ENCODE measurements at places on chromosomes 16 and 17.

GRCh38 chr16:23244122-23244521 lies 58.0 kb upstream of the SCNN1B start:
- DNase-seq, result no peak

GRCh38 chr17:17351901-17352781 lies 49.0 kb downstream of the NT5M start:
- peak; percentile 27 for DNase-seq

DNA sequence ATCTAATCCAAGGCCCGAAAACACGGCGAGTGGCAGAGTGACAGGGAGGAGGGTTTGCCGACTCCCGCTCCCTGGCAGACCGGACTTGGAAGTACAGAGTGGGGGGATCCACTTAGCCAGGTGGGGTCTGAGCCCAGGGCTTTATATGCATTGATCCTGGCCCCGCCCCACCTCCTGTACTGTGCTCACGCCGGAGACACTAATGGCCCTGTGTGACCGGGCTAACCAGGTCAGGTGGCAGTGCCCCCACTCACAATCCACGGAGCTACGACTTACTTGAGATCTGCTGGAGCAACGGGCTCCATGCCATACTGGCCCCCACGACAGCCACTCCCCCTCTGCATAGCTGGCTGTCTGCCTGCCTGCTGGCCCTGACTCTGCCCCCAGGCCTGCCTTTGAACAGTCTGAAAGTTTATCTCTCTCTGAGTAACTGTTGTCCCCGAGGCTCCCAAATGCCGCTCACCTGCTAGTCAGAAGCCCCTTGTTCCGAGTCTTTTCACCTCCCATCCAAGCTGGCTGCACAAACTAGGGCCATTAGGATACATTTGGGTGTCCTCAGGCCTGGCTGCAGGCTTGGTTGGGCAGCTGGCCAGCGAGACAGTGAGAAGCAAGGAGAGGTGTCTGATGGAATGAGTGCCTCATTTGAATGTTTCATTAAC lies 28.0 kb downstream of the CACNA1G start:
- DNase-seq, result no peak

DNA sequence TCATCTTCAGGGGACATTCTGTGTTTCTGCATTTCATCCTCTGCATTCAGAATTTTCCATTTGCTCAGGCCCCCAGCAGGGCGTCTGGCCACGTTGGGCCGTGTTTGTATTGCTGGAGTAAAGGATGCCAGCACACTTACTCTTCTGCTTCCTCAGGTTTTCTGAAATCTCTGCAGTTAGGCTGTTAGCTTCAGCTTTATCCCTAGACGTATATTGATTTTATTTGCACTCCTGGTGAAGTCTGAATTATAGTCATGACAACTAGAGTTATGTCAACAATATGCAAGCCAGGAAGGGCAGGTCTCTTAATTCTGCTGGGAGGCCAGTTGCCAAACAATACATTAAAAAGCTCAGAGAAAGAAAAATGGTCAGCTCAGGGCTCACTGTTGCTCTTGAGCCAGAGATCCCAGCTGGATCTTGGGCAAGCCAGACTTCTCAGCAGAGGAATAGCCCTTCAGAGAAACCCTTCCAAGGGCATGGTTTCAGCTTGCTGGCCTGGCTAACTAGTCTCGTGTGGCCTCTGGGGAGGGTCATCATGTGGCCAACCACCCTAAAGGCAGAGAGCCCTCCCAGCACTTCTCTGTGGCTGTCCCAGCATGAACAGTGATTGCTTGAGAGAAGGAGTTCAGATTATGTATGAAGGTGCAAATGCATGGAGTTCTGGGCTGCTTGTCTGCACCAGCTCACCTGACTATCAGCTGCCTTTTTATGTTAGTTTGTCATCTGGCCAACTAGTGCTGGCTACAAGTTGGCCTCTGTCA lies 110.2 kb upstream of the CACNG5 start:
- no peak for DNase-seq

- no peak for DNase-seq
These were observed 23.1 kb downstream of the ABCA3 start for GRCh38 chr16:2317231-2318020.

DNA sequence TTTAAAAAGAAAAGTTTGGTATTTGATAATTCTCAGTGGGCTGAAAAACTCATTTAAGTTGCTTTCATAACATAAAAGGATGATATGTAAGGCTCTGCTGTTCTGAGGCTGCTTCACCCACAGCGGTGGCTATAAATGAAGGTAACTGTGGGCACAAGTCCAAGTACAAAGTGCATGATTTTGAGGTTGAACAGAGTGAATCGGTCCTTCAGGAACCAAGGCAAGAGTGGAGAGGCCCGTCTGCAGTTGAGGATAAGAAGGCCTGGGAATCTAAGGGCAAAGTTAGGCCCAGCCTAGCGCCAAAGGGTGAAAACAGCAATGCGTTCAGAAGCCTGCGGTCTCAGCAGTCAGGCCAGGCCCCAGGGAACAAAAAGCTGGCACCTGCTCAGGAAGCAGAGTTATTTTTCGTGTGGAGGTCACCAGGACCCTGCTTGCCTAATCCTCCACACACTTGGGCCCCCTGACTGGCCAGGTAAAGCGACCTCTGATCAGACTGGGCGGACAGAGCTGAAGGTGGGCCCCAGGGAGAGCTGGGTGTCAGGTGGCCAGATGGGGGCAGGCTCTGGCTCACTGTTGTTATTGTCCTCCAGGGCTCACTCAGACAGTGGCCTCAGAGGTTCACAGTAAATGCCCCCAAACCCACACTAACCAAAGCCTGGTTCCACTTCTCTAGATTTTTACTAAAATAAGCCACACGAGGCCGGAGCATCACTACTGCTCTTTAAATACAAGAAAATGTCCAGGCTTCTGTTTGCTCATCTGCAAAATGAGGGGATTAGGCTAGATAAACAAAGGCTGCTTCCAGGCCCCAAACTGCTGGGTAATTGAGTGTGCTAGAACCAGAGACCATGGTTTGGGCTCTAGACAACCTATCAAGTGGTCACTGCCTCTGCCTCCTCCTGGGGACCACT lies 46.5 kb downstream of the TEX2 start:
- no peak for DNase-seq

DNA sequence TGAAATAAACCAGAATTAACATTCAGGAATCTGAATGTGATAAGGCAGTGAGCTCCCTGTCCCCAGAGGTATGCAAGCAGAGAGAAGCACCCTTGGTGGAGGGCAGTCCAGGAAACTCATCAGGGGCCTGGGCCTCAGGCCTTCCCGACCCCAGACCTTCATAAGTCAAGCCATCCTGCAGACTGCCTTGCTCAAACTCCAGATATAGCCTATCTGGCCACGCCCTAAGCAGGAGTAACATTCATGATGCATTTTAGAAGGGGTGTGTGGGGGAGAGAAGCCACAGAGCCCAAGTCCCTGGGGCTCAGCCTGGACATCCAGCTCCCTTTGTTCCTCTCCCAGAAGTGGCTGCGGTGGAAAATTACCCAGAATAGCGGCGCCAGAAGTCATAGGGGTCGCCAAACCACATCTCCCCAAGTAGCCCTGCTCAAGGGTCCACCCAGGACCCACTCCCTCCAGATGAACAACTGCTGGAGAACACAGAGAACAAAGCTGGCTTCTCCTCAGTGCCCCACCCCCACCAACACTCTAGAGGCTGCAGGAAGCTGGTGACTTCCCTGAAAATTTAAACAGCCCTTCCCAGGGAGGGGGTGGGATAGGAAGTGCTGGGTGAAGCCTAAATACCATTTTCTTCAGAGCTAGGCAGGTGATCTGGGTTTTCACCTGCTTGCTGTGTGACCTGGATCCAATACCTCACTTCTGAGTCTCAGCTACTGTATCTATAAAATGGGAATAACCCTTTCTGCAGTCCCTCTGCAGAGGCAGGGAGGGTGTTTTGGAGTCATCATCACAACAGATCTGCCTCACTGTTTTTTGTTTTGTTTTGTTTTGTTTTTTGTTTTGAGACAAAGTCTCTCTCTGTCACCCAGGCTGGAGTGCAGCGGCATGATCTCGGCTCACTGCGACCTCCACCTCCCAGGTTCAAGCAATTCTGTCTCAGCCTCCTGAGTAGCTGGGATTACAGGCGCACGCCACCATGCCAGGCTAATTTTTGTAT lies 1.5 kb upstream of the SREBF1 start:
- no peak for DNase-seq

DNA sequence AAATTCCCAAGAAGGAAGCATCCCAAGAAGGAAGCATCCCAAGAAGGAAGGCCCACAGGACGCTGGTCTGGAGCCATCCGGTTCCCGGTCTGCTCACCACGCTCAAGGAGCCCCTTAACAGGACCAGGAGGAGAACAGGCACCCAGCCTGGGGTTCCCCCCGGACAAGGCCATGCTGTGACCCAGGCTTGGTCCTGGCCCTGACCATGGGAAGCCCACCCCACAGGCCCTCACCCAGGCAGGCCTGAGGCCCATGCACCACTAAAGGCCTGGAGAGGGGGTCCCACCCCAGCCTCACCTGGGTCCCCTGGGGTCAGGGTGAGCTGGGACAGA lies 340 bp upstream of the ENPP7 start:
- no peak for DNase-seq

GRCh38 chr16:86961171-86961601 lies 356.0 kb downstream of the C16orf95 start:
- no peak for DNase-seq

DNA sequence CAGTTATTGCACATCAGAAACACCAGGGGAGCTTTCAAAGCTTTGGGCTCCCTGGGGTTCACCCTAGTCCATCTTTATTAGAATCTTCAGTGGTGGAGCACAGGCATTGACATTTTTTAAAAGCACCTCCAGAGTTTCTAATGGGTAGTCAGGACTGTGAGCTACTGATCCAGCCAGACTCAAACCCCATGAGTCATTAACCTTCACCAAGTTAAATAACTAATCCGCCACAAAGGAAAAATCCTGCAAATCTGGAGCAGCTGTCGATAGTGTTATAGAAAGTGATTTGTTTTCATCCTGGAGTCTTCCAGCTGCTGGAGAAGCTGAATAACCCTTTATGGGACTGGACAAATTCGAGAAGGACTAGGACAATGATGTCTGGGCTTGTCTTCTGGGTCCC lies 93.2 kb upstream of the PIRT start:
- no peak for DNase-seq

DNA sequence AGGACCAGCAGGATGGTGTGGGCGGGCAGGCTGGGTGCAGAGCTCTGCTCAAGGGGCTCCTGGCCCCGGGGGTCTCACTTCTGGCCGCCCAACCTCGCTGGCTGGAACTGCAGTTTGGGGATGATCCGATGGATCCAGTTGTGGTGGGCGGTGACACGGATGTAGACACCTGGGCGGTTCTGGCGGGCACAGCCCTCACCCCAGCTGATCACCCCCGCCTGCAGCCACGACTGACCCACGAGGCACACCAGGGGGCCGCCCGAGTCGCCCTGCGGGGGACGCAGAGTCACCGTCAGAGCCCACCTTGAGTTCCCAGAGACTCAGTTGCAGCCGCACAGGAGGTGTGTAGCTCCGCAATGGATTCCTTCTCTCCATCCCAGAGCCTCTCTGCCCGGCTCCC lies 7.5 kb downstream of the PRSS27 start:
- no peak for DNase-seq

- DNase-seq, result no peak
These were observed 792 bp downstream of the SECTM1 start for GRCh38 chr17:82332669-82333278.

- DNase-seq, result no peak
These were observed 18.6 kb downstream of the CREBBP start for GRCh38 chr16:3861808-3862451.

GRCh38 chr17:76005263-76006149 lies 4.9 kb downstream of the CDK3 start:
- peak; percentile 74 for DNase-seq

DNA sequence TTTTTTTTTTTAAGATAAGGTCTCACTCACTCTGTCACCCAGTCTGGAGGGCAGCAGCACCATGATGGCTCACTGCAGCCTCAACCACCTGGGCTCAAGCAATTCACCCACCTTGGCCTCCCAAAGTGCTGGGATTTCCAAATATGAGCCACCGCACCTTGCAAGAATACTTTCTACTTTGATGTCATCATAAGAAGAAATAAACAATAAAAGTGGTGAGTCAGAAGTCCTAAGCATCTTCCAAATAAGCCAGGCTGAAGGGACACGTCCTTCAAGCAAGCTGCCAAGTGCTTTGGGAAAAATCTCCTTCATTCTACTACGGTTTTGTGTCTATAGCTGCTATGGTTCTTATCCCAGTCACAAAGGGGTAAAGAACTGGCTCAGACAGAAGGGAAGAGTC lies 20.3 kb downstream of the HASPIN start:
- no peak for DNase-seq

DNA sequence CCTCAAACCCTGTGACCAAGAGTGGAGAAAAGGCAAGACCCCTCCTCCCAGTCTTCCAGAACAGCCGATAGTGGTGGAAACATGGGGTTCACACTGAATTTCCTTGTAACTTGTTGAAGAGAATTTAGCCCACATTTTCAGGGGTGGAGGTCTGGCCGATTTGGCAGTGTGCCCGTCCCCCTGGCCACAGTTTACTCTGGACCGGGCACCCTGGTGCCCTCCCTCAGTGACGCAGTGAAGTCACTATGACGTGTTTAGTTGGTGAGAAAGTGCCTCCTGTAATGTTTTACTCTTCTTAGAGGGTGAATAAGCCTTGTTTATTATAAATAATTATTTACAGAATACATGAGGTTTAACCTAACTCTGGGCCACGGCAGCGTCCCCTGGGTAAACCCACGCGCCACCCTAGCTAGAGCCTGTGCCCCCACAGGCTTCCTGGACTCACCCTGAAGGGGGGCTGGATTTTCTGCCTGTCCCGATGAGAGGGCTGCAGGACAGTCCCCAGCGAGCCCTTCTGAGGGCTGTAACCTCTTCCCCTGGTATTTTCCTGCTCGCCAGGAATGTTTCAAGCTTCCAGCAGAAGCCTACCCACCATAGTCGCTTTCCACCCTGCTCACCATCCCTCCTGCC lies 316.9 kb downstream of the SEC14L1 start:
- DNase-seq, result no peak

DNA sequence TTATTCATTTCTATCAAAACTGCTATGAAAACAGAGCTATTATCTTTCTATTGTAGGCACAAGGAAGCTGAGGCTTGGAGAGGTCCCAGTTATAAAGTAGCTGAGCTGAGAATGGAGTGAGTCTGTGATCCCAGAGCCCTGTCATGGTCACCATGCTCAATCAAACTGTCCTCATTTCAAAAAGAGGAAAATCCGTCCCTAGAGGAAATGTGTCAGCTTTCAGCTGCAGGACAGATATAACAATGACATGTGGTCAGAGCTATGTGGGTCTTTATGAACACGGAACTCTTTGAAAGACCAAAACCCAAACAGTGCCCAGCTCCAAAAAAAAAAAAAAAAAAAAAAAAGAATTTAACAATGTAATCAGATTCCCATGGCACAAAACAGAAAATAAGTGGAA lies 266.1 kb downstream of the XYLT1 start:
- DNase-seq, result no peak

Measured in NCI-H524 treated with DMSO at 0.1 percent for 48 hours (cell line).